ENCODE measurements at places on chromosomes 16 and 17.

DNA sequence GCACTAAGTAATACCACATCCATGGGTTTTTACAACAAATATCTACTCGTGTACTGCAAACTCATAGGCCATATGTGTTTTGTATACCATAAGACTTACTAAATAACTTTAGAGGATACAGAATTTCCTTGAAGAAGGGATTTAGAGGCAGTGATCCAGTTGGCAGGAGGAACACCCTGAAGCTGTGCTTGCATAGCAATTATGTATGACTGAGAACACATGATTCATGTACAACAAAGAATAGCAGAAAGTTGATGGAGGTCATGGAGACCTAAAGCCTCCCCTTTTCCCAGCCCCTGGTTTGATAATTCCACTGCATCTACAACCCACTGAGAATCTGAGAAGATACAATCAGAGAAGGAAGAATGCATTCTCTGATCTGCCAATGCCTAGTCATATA is 83.8 kb upstream of the PMFBP1 start:
- peak; percentile 20 for DNase-seq

DNA sequence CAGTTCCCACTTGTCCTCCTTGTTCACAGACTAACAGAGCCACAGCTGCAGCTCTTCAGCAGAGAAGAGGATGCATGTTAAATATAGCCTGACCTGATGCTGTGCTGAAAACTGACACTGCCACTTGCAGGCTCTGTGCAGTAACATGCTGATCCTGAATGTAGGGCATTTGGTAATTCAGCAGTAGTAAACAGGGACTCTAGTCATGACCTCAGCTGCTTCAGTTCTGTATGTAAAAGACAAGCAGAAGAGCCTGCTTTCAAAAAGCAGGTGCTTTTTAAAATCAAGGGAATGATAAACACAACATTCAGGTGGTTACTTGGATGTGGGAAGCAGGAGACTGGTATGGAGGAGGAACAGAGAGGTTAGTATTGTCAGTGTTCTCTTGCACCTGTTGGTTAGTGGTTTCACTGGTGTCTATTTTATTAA is 33.8 kb downstream of the ESRP2 start:
- no peak for DNase-seq

GRCh38 chr17:39794249-39794970 is 56.7 kb downstream of the GRB7 start:
- DNase-seq = no peak

DNA sequence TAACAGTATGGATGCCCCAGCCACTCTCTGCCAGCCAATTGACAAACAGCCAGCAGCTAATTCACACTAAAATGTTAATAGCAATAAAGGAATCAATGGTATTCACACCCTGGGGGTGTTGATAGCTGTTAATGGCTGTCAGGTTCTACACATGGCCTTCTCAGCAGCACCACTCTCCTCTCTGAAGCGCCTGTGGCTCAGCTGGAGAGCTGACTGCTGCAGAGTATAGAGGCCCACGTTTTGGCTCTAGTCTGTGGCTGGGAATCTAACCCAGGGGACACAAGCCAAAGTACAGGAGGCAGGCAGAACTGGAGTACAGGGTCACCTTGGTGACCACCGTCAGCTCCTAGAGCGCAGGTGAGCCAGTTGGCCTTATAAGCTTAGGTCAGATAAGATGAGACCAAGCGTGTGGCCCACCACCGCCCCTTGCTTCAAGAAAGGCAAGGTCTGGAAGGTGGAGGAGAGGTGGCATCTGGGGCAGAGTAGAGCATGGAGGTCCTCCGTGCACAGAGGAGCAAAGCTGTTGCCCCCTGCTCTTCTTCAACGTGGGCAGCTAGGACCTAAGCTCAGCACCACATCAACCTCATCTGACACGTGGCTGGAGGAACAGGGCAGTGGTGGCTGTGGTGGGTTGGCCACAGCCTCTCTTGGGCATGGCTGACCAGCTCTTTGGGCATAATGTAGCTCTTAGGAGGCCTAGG is 25.4 kb downstream of the CCR7 start:
- no peak for DNase-seq

DNA sequence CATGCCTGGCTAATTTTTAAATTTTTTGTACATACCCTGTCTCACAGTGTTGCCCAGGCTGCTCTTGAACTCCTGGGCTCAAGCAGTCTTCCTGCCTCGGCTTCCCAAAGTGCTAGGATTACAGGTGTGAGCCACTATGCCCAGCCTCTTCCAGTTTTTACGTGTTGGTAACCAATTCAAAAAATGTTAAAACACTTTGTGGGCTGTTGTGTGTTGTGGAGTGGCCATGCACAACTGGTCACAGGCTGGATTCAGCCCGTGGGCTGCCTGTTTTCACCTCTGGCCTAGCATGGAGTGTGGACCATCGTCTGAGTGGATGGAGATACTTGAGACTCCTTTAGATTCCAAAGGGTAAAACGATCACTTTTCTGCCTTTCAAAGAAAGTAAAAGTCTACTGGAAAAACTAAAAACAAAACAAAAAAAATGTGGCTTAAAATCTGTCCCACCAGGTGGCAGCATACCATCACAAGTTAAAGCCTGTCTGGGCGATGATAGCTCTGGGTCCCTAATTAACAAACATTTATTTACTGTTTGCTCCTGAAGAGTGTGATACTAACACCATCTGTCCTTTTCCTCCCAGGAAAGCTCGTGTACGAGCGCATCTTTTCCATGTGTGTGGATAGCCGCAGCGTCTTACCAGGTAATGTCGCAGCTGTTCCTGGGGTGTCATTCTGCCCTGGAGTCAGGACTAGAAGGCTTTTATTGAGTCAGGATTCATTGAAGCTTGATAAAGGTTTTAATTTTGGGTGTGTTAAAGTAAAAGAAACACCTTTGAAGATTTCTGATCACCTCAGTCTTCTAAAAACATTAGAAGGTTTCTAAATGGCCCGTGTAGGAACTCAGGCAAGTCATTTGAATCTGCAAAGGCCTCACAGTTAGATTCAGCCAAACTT is 45.8 kb downstream of the VPS35L start:
- peak; percentile 44 for DNase-seq

- DNase-seq = no peak
Observed at GRCh38 chr16:81748476-81749198, 30.5 kb upstream of the PLCG2 start.

- peak; percentile 84 for DNase-seq
Observed at GRCh38 chr16:17511340-17511739, 40.6 kb upstream of the XYLT1 start.

DNA sequence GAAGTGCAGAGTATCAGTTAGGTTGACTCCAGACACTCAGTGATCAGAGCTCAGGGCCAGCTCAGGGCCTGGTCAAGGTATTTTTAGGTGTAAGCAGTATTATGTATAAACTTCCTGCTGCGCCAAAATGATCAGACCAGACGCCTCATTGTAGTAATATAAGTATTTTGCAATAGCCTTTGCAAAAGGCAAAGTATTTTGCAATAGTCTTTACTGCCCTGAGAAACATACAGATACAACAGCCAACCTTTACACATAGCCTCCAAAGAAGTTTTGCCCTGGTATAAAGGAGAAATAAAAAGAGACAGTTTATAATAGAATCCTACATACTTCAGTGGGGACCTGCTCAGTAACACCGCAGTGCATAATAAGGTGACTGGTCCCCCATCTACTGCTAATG is 333.0 kb upstream of the EEF2KMT start:
- no peak for DNase-seq

- no peak for DNase-seq
Observed at GRCh38 chr16:57041182-57042156, 50.9 kb upstream of the CPNE2 start.

DNA sequence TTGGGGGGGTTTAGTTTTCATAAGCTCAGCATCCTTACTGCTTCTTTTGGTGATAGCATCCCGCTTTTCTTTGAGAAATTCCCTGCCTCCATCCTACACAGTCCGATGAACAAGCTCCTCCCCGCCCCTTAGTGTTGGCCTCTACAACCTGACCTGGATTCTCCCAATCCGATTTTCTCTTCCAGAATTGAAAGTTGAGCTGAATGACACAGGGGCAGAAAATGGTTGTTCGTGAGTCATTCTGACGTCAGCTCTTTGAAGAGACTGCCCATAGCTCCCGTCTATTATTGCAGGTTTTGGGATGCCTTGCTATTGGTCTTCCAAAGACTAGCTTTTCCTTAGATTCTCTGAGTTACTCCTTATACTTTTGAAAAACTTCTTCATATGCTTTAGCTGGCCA is 279.7 kb downstream of the SLC39A11 start:
- DNase-seq = no peak

DNA sequence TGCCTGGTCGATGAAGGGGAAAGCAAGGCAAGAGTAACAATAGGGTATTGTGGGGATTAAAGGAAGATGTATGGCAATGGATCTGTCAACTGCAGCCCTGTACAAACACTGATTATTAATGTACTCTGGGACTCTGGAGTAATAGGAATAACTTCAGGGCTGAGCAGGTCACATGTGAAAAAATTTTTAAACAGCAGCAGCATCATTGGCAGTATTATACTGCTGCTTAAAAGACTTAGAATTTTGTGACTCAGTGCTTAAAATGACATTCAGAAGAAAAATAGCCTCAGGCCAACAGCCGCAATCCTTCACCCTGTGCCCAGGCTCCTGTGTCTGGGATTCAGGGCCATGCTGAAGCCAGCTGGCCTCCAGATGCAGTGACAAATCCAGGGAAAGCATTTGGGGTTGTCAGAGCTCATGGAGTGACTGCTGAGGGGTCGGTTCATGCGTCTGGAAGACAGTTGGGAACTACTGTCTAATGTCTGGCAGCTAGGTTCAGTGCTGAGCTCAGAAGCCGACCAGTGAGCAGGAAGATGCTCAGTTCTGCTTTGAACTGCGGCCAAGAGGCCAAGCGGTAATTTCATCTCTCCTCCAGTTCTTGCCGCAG is 22.2 kb downstream of the TEX2 start:
- peak; percentile 84 for DNase-seq

DNA sequence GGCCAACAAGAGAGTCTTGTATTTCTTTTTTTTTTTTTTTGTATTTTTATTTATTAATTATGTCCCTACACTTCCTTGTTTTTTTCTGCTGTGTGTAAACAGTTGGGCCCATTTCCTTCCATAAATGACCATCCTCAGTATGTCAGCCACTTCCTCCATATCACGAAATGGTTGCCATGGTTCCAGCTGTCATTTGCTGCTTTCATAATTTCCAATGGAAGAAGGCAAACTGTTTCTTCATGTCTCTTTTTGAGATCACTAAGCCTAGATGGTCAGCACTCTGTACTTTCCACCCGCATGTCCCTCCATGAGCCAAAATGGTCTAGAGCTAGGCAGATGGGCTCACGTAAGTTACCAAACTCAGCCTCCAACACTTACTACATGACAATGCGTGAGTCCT is 133.5 kb upstream of the FOXF1 start:
- DNase-seq = no peak

DNA sequence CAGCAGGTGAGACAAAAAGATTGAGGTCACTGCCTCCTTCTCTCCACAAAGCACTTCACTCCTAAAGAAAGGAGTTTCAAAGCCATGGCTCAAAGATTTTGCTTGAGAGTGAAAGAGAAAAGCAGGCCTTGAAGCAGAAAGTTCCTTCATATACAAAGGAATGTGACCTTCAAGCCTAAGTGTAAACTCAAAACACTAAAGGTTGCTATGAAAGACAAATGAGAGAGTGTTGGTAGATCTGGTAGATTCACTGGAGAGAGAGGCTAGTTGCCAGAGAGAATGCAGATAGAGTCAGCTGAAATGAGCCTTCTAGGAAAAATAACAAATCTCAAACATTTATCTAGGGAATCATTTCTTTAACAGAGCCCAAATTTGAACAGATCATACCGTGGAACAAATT is 305.2 kb downstream of the CDH8 start:
- no peak for DNase-seq

- no peak for DNase-seq
Observed at GRCh38 chr16:20415541-20415940, 6.2 kb downstream of the ACSM5 start.

DNA sequence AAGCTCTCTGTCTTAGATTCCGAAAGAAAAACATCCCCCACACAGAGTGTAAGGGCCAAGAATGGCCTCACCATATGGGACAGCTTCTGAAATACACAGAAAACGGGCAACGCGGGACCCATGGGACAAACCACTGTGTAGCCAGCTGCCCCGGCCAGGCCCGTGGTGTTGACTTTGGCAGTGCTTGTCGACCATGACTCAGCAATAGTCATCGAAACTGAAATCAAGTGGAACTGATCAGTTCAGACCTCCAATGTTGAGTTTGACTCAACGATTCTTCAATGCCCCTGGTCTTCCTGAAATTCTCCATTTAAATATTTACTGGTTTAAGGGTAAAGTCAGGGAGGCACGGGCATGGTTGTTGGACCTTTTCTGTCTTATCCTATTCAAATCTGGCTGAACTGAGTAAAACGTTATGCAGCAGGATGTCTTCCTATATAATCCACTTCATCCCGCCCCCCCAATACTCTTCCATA is 27.5 kb downstream of the ZFHX3 start:
- DNase-seq = peak; percentile 79

GRCh38 chr16:15031586-15031985 is 24.3 kb downstream of the NTAN1 start:
- no peak for DNase-seq

- no peak for DNase-seq
Observed at GRCh38 chr17:68646626-68647526, 45.7 kb upstream of the FAM20A start.

DNA sequence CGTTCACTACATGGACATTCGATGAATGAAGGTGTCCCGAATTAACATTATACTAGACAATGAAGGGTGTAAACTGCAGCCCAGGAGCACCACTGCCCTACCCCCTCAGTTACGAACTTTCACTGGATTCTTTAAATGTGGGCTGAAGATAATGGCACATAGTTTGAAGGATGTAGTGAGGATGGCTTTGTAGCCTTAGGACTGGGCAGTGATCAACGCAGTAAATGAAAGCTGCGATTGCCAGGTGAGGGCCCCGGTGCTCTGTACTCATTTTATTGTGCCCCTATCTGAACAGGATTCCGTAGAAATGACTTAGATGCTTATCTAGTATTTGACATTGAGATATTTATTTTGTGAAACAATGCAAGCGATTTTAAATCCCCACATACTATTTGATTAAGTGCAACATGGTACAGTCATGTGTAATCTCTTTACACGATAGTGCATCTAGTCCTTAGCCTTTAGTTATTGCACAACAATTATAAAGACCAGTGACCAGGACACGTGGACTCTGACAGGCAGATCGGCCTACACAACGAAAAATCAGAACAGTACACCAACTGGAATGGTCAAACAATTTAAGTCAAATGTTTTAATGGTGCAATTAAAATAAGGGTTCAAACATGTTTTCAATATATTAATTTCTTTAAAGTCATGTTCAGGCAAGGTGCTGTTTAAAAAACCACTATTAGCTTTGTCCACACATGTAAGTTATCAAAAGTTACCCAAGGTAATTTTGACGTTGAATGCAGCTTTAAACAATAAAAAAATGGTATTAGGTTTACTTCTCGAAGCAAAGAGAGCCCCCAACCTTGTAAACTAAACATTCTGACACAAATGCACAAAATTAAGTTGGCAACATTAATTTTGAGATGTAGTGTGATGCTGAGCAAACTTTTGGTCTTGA is 17.4 kb upstream of the ERN1 start:
- no peak for DNase-seq

GRCh38 chr16:68037841-68038597 is 14.9 kb downstream of the DUS2 start:
- DNase-seq = no peak

GRCh38 chr17:49496183-49496866 is 1.2 kb downstream of the NGFR start:
- DNase-seq = peak; percentile 73
